ENCODE measurements at places on chromosomes 1 and 21. TPM values are rescaled to one million over a fixed set of nuclear protein-coding genes. Genes with fewer than 3 reads are reported as not detected.

- DNase-seq = no peak
- H3K36me3 ChIP-seq = no peaks in the 10 kb centered on the region
- H3K27me3 ChIP-seq = no peaks in the 10 kb centered on the region
- no peak overlapping the region for H3K27ac ChIP-seq
- H3K4me1 ChIP-seq = no peaks in the 10 kb centered on the region
Observed at GRCh38 chr1:100942304-100943046, 46.6 kb downstream of the SLC30A7 start.

DNA sequence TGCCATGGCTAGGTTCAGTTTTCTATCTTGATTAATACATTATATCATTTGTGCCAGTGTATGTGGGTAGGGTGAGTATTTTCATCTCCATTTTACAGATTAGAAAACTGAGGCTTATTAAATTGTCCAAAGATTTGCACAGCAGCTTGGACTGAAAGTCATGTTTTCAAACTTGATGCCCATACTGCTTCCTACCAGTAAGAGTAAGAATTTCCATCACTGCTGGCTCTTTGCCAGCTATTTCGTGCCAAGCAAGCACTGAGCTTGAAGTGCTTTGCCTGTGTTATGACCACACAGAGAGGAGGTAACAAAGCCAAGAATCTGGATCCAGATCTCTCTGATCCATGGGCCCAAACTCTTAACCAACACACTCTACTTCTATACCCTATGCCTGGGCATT, 295.0 kb downstream of the VAV3 start:
- H3K27me3 ChIP-seq = no peaks in the 10 kb centered on the region
- H3K4me3 ChIP-seq = no peak overlapping the region
- H3K27ac ChIP-seq = no peak overlapping the region

DNA sequence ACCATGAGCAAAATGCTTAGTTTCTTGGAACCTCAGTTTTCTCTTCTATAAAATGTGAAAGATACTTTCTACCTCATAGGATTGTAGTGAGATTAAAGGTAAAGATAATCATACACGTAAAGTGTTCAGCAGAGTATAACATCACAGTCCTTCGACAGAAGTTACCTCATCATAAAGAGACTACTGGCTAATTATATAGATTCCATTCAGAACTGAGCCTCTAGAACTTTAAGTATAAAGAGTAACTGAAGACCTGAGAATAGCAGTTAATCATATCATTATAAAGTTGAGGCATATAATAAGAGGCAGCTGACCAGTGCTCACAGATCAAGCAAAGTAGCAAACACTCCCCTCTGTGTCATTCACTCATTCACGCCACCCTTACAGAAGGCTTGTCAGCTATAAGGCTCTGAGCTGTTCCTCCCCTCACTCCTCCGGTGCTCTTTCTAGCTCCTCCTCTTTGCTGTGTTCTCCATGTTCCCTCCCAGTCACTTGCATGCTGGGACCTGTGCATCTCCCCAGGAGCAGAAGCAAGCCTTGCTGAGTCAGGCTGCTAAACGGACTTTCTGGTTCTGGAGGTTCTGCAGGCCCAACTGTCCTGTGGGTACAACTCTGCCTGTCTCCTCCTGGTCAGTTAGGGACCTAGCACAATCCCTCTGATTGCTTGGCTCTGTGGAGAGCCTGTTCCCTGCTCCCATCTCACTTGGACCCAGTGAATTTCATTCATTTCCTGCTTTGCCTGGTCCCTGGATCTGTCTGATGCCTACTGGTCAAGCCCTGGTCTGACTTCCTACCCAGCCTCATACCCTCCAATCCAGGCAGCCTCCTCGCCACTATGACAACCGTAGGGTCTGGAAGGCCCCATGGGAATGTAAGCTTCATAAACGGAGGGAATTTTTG, 28.3 kb upstream of the LY9 start:
- no peak overlapping the region for H3K4me3 ChIP-seq
- DNase-seq = no peak
- H3K27me3 ChIP-seq = no peaks in the 10 kb centered on the region
- no peak overlapping the region for H3K27ac ChIP-seq
- H3K4me1 ChIP-seq = no peaks in the 10 kb centered on the region
- no peaks in the 10 kb centered on the region for H3K36me3 ChIP-seq

DNA sequence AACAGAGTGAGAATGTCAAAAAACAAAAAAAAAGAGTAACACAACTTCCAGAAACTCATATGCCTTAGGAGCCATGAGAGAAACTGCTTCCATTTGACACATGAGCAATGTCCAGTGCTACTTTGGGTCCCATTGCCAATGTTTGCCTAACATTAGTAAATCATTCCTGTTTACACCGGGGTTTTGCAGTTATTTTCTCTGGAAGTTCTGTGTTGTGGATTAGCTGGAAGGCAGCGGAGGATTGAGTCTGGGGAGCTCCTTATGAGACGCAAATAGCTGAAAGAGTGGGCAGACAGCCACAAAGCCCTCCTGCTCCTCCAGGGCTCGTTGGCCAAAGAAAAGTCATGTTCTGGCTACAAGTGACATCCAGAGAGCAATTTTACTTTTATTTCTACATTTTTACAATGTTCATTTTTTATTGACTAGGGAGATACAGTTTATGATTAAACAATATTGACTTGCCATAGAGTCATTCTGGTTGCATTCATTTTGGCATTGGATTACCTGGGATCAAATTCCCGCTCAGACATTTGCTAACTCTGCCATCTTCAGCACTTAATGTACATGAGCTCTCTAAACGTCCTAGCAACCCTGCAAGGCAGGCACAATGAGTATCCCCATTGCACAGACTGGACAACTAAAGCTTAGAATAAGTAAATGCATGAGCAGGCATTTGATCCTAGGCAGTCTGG, 66.4 kb upstream of the GALNT2 start:
- H3K4me1 ChIP-seq = peaks cover 26% of the 10 kb centered on the region
- H3K36me3 ChIP-seq = no peaks in the 10 kb centered on the region
- H3K27ac ChIP-seq = peak overlapping the region; percentile 12
- H3K27me3 ChIP-seq = no peaks in the 10 kb centered on the region
- no peak for DNase-seq

DNA sequence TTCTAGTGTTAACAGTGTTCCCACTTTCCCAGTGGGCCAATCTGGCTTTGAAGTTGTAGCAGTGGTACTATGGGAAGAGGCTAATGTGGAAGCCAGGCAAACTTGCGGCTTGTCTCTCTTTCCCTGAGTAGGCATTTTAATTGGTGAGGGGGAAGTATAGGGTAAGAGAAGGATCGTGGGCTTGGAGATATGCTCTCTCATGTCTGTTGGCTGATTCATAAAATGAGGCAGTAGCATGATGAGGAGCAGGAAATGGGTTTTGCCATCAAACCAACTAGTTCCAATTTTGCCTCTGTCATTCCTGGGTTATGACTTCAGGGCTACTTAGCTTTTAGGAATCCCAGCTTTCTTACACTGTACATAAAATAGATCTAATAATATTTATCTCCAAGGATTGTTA, 12.1 kb downstream of the C8A start:
- DNase-seq = no peak
- no peaks in the 10 kb centered on the region for H3K4me1 ChIP-seq
- no peak overlapping the region for H3K27ac ChIP-seq
- no peak overlapping the region for H3K4me3 ChIP-seq
- no peaks in the 10 kb centered on the region for H3K36me3 ChIP-seq

DNA sequence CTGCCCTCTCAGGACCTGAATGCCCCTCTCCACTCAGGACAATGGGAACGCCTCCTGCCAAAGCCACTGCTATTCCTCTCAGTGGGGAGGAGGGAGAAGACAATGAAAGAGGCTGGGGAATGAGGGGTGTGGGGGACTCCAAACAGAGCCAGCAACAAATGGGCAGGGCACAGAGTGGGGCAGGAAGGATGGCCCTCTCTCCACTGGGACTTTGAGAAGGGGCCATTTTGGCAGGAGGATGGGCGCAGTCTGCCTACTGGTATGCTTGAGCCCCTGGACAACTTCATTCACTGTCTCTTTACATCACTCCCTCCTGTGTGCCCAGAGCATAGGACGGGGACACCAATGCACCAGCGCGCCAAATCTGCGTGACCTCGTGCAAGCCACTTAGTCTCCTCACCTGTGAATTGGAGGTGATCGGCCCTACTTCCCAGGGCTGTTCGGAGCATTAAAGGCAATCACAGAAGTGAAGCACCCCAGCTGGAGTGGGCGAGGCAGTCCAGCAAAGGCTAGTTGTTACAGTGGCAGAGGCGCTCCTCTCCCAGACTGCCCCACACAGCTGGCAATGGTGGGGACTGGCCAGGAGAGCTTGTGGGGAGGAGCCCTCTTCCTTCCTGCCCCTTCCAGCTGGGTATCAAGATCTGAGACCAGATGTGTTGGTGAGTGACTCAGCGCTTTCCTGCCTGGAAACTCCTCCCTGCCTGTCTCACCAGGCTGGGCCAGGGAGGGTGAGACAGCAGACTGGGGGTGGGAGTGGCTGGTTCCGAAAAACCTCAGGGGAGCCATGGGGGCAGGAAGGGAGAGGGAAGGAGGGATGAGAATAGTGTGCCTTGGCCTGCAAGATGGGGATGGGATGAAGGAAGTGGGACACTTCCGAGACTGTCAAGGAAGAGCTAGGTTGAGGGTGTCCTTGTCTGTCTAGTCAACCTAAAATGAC, 22.4 kb upstream of the SYNC start:
- H3K27ac ChIP-seq = no peak overlapping the region
- H3K4me1 ChIP-seq = no peaks in the 10 kb centered on the region
- no peaks in the 10 kb centered on the region for H3K36me3 ChIP-seq
- peak; percentile 35 for DNase-seq
- no peak overlapping the region for H3K4me3 ChIP-seq

- H3K4me3 ChIP-seq = no peak overlapping the region
- H3K4me1 ChIP-seq = no peaks in the 10 kb centered on the region
- DNase-seq = peak; percentile 14
Observed at GRCh38 chr1:150484861-150485260, 2.4 kb upstream of the TARS2 start.

Gene CFHR5
- 78.6 TPM for total RNA-seq

- no peak overlapping the region for H3K27ac ChIP-seq
- DNase-seq = no peak
- no peak overlapping the region for H3K4me3 ChIP-seq
- no peaks in the 10 kb centered on the region for H3K27me3 ChIP-seq
- no peaks in the 10 kb centered on the region for H3K4me1 ChIP-seq
Observed at GRCh38 chr1:6082430-6082971, 36.8 kb downstream of the KCNAB2 start.

DNA sequence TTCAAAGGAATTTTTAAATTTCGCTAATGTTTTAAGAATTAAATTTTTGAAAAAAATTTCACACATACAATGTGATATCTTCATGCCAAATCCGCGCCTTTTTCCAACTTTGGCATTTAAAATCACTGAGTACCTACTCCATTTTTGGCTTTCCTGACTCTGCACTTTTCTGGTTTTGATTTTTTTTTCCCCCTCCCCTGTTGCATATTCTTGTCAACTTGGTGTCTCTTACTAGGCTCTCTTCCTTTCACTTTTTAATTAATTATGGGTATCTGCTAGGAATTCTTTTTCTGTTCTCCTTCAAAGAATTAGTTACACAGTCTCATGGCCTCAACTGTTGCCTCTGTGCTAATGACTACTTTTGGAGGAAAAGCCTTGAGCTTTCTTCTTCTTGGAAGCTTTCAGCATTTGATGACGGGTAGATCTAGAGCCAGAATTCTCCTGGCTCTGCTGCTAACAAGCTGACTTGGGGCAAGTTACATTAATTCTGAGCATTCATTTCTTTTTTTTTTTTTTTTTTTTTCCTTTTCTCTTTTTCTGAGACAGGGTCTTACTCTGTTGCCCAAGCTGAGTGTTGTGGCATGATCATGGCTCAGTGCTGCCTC, 1.8 kb downstream of the AGL start:
- H3K4me3 ChIP-seq = peak overlapping the region; percentile 76
- no peaks in the 10 kb centered on the region for H3K27me3 ChIP-seq
- peaks cover 14% of the 10 kb centered on the region for H3K4me1 ChIP-seq
- no peak for DNase-seq
- H3K27ac ChIP-seq = no peak overlapping the region
- no peaks in the 10 kb centered on the region for H3K36me3 ChIP-seq

Gene WDTC1
- 18.5 TPM for total RNA-seq

Gene ITLN2
- total RNA-seq = not detected
